Fibroblast of skin of abdomen (primary cell): ENCODE measurements at places on chromosomes 6 and 20.

DNA sequence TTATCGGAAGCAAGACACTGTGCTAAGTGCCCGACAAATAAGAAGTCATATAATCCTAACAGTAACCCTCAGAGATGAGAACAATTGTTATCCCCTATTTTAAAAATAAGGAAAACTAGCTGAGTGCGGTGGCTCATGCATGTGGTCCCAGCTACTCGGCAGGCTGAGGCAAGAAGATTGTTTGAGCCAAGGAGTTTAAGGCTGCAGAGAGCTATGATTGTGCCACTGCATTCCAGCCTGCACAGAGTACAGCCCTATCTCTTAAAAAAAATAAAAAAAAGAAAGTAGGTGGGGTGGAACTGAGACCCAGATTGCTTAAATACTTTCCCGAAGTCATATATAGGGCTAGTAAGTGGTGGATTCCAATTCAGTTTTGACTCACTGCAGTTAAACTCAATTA is 84.7 kb downstream of the UST start:
- peak; percentile 30 for DNase-seq

- DNase-seq: no peak
Observed at GRCh38 chr20:58438970-58439808, 50.2 kb downstream of the VAPB start.

DNA sequence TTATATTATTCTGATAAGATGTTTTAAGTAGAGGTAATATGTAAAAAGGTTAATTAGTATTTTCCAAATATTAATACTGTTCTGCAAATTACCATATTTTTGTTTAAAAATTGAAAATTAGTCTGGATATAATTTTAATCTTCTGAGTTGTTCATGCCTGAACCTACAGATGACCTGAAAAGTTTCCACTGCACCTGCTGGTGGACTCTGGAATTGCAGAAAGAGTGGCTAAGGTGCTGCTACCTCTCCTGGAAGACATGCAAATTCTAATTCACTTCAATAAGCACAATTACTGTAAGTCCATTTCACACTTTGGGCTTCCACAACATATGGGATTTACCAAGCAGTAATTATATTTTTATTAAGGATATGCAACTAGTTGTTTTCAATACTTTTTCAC is 77.7 kb upstream of the OLIG3 start:
- peak; percentile 2 for DNase-seq

DNA sequence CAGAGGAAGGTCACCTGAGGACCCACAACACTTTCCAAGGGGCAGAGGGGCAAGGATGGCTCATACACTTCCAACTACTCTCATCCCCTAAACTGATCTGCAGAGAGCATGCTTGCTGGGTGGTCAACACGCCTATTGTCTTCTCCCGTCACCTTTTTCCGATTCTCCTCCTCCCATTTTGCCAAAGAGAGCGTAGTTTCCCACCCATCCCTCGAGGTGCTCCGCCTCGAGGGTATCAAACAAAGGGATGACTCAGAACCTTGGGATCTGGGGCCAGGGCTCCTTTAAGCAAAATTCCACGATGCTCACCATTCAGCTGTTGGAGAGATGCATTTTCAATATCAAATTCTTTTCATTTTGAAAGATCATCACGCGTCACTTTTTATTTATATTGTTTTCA is 507.5 kb upstream of the SULF2 start:
- peak; percentile 15 for DNase-seq

- no peak for DNase-seq
Observed at GRCh38 chr6:2361195-2361594, 115.8 kb upstream of the GMDS start.

- DNase-seq: peak; percentile 28
Observed at GRCh38 chr6:45898941-45899682, 116.5 kb downstream of the CLIC5 start.

DNA sequence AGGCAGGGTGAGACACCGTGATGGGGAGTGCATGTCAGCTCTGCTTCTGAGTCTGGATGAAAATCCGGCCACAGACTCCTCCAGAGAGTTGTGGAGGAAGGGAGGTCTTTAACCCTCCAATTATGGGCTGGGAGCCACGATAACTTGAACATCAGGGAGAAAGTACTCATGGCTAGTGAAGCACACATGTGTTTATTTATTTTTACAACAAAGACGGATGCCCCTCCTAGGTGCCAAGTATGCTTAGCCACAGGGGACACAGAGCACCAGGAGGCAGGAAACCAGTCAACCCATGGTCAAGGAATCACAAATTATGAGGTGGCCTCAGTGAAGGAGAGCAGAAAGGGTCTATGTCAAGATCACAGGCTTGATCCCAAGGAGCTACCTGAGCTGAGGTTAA is 54.1 kb downstream of the ZNF217 start:
- DNase-seq: no peak

- peak; percentile 77 for DNase-seq
Observed at GRCh38 chr6:12577124-12577850, 139.3 kb upstream of the PHACTR1 start.

GRCh38 chr6:167974640-167975344 is 22.7 kb upstream of the KIF25 start:
- peak; percentile 7 for DNase-seq

DNA sequence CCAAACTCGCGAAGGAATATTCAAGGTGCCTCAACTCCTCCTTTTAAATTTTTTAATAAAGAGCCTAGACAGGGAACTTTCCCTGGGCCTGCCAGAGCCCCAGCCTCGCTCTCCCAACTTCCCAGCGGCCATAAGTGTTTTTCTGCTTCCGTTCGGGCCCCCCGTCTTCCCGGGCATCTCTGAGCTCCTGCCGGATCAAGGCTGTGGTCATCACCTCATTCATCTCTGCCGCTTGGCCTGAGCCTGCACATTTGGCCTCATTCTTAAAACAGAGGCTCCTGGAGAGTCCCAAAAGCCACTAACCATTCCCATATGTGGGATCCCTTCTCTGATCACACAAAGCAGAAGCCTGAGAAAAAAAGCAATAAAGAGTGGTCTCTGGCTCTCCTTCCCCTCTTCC is 969.1 kb upstream of the DEFB115 start:
- peak; percentile 38 for DNase-seq

DNA sequence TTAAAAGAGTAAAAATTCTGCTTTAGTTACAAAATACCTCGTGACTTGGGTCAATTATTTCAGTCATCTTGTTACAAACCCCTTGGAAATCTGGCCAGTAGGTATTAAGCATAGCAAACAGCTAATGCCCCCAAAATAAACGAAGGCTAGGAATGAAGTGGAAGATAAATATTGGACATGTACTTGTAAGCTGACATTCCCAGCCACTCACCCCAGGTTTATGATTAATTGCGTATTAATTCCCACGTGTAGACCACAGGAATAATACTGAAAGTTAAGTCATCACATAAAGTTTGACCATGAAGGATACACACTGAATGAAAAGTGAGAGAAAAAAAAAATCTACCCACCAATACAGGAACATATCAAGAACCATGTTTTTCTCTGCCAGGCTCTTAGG is 936.5 kb upstream of the ADGRB3 start:
- no peak for DNase-seq

DNA sequence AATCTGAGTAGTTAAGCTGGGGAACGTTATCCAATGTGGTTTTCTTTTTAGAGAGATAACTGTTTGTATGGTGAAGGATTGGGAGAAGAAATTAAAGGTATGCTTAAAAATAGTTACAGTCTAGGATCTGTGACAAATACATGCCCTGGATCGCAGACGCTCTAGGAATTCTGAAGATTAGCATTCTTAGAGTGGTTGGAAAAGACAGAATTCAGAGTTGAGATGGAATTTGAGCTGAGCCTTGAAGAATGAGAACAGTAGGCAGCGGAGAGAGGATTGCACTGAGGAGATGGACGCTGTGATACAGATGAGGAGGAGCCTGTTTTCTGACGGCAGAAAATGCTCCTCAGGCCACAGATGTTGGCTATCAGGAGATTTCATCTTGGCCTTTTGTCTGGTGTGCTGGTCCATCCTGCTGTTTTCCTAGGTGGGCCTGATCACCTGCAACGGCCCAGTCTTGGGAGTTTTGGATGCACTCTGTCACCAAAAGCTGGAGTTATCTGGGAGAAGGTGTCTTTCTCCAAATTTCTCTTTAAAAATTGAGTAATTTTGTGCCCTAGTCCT is 48.3 kb upstream of the KIF25 start:
- DNase-seq: peak; percentile 46

DNA sequence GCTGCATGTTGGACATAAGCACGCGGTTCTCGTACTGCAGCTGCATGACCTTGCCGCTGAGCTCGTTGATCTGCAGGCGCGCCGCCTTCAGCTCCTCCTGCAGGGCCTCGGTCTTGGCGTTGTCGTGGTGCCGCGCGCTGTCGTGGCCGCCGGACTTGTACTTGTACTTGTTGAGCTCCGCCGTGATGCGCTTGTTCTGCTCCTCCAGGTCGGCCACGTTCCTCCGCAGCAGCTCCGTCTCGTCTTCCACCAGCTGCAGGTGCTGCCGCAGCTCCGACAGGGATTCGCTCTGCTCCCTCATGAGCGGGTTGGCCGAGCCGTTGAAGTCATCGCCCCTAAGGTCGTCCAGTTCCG is 16.6 kb upstream of the KIAA0408 start:
- no peak for DNase-seq

- DNase-seq: peak; percentile 88
Observed at GRCh38 chr6:80769106-80769505, 662.6 kb downstream of the BCKDHB start.

- DNase-seq: no peak
Observed at GRCh38 chr6:159067334-159067733, 22.5 kb upstream of the TAGAP start.

GRCh38 chr6:68701159-68701558 is 66.1 kb downstream of the ADGRB3 start:
- no peak for DNase-seq

DNA sequence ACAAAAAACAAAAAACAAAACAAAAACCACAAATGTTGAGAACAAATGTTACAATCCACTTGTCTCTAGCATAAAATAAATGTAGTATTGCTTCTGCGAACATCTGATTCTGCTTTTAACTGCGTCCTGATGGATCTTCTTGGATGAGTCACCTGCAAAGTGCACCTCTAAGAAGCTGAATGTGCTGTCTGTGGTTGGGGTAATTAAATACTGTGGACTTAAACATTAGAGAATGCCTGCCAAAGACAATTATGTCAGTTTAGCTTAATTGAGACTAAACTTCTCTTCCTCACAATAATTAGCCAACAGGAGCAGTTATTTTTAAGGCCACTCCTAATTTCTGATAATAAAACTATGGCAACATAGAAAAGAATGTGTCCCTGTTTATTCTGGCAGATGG is 253.4 kb downstream of the PHACTR1 start:
- peak; percentile 41 for DNase-seq

GRCh38 chr6:20906945-20907344 is 372.7 kb downstream of the CDKAL1 start:
- DNase-seq: peak; percentile 75

DNA sequence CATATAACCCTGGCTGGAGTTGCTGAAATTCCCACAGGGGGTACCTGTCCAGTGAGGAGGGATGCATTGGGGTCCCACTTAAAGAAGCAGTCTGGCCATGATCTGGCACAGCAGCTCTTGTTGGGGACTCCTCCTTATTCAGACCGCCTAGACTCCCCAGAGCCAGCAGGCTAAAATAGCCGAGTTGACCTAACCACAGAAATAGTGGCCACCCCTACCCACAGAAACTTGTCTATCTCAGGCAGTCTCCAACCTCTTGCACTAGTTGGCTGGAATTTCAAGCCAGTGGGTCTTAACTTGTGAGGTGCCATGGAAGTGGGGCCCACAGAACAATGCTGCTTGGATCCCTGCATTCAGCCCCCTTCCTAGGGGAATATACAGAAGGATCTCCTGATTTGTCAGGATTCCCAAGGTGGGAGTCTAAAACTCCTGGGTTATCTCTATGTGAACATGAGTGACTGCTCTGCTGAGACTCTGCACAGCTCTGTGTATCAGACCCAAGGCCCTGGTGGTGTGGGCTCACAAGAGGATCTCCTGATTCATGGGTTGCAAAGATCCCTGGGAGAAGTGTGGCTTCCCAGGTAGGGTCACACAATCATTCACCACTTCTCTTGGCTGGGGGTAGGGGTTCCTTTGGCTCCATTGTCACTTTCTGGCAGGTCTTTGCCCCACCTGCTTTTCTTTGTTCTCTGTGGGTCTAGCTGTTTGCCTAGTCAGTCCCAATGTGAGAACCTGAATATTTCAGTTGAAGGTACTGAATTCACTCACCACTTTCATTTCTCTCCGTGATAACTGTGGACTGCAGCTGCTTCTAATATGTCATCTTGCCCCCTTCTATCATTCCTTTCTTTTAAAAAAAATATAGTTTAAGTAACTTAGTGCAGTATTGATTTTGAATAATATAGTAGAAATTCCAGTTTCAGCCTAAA is 65.5 kb upstream of the CLVS2 start:
- DNase-seq: no peak

GRCh38 chr20:38947931-38948362 is 14.2 kb upstream of the DHX35 start:
- DNase-seq: no peak

GRCh38 chr6:150865043-150865405 is 478 bp upstream of the MTHFD1L start:
- no peak for DNase-seq

- no peak for DNase-seq
Observed at GRCh38 chr6:120671519-120671918, 662.8 kb downstream of the TBC1D32 start.

- DNase-seq: no peak
Observed at GRCh38 chr6:524803-525202, 132.1 kb downstream of the HUS1B start.

DNA sequence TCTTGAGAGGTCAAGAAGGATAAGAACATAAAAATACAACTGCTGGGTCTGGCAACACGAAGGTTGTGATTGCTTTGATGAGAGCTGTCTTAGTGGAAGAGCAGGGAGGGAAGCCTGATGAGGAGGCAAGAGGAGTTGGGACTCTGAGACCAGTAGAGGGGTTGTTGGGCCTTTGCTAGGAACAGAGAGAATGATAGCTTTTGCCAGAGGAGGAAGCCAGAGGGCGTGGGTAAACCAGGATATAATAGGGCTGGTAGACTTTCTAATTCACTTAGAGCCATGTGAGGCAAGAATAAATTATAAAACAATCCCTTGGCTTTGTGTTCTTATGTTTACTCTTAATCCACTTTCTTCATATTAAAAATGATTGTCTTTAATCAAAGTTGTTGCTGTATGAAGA is 78.6 kb downstream of the RCAN2 start:
- no peak for DNase-seq

GRCh38 chr6:102215425-102215824 is 821.9 kb downstream of the GRIK2 start:
- no peak for DNase-seq

GRCh38 chr6:148395583-148396101 is 53.0 kb downstream of the SASH1 start:
- no peak for DNase-seq

DNA sequence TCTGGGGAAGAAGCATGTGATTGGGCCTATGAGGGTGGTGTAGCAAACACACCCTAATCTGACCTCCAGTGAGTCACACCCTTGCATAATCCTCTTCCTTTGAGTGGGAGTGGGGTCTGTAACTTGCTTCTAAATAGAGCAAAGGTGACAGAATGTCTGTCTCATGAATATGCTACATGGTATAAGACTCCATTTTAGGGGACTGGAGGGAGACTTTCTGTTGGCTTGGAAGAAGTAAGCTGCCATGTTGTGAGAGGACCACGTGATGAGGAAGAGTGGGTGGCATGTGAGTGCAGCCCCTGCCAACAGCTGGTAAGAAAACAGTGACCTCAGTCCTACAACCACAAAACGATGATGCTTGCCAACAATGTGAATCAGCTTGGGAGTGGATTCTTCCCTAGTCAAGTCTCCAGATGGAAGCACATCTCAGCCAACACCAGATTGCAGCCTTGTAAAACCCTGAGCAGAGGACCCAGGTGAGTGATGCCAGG is 3.7 kb downstream of the AK9 start:
- peak; percentile 80 for DNase-seq

- no peak for DNase-seq
Observed at GRCh38 chr20:9739991-9740390, 98.9 kb downstream of the PAK5 start.
